CD14-positive monocyte (primary cell): ENCODE measurements at places on chromosomes 13 and 19. TPM values are rescaled to one million over a fixed set of nuclear protein-coding genes. Genes with fewer than 3 reads are reported as not detected.

Gene SIGLEC10
- 16.6 TPM for polyA plus RNA-seq

Gene ZIM2
- not detected for polyA plus RNA-seq

Gene ZNF69
- 0.98 TPM for polyA plus RNA-seq

Gene FPR1
- polyA plus RNA-seq: 321 and 372 TPM in 2 replicates

Gene ZFR2
- not detected for polyA plus RNA-seq

Gene CYP2A6
- not detected in 2 replicates for polyA plus RNA-seq

Gene PCDH17
- polyA plus RNA-seq: not detected

DNA sequence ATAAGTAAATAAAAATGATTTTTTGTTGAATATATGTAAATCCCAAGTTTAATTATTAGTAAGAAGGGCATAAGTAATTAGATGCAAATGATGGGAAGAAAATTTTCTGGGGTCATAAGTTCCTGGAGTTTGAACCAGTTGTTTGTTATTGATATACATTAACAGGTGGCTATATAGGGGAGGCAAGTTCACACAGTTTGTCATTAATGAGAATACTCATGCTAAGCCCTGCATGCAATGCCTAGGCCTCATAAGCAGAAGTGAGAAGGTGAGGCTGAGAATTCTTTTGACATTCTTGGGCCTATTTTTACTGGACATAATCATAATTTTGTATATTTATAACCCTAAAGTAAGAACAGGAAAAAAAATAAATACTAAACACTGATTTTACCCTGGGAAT lies 1210.7 kb upstream of the PCDH9 start:
- no peak for DNase-seq
- no peaks in the 10 kb centered on the region for H3K36me3 ChIP-seq
- no peak overlapping the region for H3K27ac ChIP-seq
- no peak overlapping the region for H3K4me3 ChIP-seq

GRCh38 chr19:56972291-56972841 lies 131.8 kb upstream of the PEG3 start:
- no peaks in the 10 kb centered on the region for H3K36me3 ChIP-seq
- no peaks in the 10 kb centered on the region for H3K4me1 ChIP-seq
- no peak for DNase-seq

DNA sequence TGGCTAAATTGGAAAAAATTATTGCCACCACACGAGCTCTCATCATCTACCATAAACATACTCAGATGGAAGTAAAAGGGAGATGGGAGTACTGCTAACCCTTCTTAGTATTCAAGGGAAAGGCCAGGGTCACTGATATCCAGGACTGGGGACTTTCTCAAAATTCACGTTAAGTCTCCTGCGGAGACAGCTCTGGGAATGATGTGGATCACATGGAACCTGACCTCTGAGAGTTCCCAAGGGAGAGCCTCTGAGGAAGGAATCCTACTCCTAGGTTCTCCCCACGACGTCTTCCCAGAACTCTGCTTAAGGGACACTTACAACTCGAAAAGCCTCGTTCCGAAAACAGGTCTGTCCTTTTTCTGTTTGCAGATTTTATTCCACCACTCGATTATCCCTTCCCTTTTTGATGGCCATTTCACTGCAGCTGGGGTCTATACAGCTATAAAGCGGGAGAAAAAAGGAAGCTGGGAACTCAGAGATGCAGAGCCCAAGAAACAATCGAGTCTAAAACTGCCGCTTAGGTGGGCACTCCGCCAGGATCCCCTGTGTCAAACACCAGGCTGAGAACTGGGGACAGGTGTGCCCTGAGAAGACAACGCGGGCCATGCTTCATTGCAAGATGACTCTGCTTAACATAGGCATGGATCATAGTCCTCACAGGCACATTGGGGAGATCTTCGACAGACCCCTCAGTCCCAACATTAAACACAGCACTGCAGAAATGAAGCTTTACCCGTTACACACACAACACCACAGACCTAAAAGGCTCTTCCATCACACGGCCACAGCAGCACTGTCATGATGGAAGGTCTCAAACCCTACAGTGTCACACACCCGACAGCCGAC lies 823 bp upstream of the ZNF567 start:
- H3K27ac ChIP-seq: peak overlapping the region; percentile 77
- no peaks in the 10 kb centered on the region for H3K27me3 ChIP-seq
- H3K36me3 ChIP-seq: peaks cover 41% of the 10 kb centered on the region
- H3K4me1 ChIP-seq: peaks cover 23% of the 10 kb centered on the region
- H3K4me3 ChIP-seq: peak overlapping the region; percentile 63
- no peak for DNase-seq

- H3K27ac ChIP-seq: no peak overlapping the region
- no peaks in the 10 kb centered on the region for H3K36me3 ChIP-seq
- no peak overlapping the region for H3K4me3 ChIP-seq
- no peaks in the 10 kb centered on the region for H3K4me1 ChIP-seq
- H3K27me3 ChIP-seq: no peaks in the 10 kb centered on the region
Measured at GRCh38 chr13:110478405-110479214, 82.9 kb downstream of the RAB20 start.

GRCh38 chr13:93771227-93771626 lies 544.6 kb downstream of the GPC6 start:
- no peak overlapping the region for H3K27ac ChIP-seq
- no peak overlapping the region for H3K4me3 ChIP-seq
- H3K4me1 ChIP-seq: no peaks in the 10 kb centered on the region
- no peaks in the 10 kb centered on the region for H3K36me3 ChIP-seq
- DNase-seq: no peak

DNA sequence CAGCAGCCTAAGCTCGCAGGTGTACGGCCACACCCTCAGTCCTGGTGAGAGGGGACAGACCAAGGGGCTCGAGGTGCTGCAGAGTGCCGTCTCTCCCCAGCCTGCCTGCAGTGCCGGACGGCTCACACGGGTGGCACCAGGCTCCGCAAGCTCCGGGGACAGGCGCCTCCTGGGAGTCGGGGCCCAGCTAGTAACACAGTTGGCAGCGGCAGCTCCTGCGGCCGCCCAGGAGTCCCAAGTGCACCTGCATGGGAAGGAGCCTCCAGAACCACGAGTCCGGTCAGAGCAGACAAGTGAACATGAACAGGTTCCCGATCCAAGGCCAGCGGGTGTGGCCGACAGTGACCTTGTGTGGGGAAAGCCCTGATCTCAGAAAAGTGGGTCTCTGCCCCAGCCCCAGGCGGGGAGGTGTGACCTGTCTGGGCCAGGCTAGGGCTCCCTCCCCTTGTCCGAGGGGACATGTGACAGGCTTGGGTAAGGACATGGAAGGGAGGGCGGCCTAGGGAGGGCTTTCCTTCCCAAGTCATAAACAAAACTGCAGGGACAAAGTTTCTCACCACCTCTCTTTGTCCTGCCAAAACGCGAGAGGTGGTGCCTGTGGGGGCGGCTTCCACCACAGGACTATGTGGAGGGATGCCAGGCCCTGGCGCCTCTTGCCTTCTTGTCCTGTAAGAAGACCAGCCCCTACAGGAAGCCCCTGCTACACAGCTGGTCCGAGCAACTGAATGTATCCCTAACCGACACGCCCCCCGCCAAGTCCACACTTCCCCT lies 46.5 kb downstream of the MLLT1 start:
- no peak for DNase-seq
- H3K27ac ChIP-seq: peak overlapping the region; percentile 73
- peaks cover 13% of the 10 kb centered on the region for H3K36me3 ChIP-seq
- peaks cover 33% of the 10 kb centered on the region for H3K4me1 ChIP-seq
- H3K27me3 ChIP-seq: no peaks in the 10 kb centered on the region

DNA sequence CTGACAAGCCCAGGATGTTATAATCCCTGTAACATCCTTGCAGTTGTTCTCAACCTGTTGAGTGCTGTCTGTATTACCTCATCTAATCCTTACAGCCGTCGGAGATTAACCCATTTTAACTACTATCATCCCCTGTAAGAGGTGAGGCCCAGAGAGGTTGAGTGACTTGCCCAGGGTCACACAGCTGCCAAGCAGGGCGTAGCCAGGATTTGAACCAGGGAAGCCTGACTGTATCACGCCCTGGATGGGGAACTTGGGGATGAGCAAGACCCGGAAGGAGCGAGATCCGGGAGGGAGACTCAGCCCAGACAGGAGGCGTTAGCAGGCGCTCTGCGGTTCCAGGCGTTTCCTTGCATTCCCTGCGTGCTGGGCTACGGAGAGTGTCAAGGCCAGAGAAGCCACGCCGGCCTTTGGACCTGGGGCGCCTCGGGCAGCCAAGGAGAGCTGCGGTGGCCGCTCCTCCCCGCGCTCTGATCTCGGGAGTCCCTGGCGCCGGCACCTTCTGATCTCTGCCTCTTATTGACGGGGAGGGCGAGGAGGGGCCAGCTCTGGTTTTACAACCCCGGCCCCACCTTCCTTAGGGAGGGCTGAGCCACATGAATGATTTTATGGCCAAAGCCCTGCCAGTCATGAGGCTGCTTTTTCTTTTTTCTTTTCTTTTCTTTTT lies 6.2 kb downstream of the SULT2B1 start:
- no peaks in the 10 kb centered on the region for H3K36me3 ChIP-seq
- peak; percentile 46 for DNase-seq
- no peak overlapping the region for H3K27ac ChIP-seq
- peaks cover 9% of the 10 kb centered on the region for H3K4me1 ChIP-seq

DNA sequence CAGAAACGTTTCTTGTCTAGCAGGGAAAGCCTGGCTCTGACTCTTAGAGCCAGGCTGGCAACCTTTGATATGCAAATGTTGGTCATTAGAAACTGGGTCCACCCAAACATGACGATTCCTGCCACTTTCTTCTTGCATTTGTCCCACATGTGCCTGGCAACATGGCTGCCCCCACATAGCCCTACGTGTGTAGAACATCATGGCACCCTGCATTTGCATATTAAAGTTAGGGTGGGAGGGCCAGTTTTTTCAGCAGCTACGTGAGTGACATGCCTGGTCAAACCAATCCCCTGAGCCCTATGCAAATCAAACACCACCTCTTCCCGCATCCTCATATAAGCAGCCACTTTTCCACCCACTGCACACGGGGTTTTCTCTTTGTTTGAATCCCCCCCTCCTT lies 95.0 kb downstream of the LIG4 start:
- H3K27ac ChIP-seq: no peak overlapping the region
- H3K36me3 ChIP-seq: no peaks in the 10 kb centered on the region
- no peaks in the 10 kb centered on the region for H3K4me1 ChIP-seq
- no peaks in the 10 kb centered on the region for H3K27me3 ChIP-seq

- no peaks in the 10 kb centered on the region for H3K27me3 ChIP-seq
- H3K36me3 ChIP-seq: peaks cover 4% of the 10 kb centered on the region
- DNase-seq: no peak
- peaks cover 22% of the 10 kb centered on the region for H3K4me1 ChIP-seq
- no peak overlapping the region for H3K27ac ChIP-seq
Measured at GRCh38 chr13:52447815-52448552, 2.5 kb downstream of the VPS36 start.

DNA sequence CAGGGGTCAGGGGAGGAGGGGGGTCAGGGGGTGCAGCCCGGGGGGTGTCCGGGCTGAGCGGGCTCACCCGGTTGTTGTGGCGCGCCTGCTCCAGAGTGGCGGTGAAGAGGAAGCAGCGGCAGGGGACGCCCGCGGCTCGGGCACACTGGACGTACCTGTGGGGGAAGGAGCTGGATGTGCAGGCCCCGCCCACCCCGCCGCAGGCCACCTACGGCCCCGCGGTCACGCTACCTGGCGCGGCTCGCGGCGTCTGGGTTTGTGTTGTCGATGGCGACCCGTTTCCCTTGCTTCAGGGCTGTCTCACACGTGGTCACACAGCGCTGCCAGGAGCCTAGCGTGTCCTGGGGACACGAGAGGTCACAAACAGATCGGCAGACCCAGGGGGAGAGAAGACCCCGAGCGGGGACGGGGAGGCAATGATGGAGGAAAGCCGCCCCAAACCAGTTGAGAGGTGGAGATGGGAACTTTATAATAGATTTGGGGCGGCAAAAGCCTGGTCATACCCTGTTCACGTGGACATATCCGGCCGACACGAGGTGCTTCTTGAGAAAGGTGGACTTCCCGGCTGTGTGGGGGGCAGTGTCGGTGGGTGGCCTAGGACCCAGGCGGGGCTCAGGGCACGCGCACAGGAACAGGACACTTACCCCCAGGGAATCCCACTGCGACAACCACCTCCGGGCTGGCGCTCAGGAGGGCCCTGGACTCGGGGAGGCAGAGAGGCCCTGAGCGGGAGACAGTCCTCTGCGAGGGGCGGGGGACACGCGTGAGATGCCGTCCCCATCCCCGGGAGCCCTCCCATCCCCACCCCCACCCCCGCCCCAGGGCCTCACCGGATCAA lies 5.6 kb downstream of the PNKP start:
- H3K4me1 ChIP-seq: peaks cover 20% of the 10 kb centered on the region
- no peak overlapping the region for H3K4me3 ChIP-seq
- H3K27ac ChIP-seq: no peak overlapping the region
- peaks cover 54% of the 10 kb centered on the region for H3K36me3 ChIP-seq
- DNase-seq: no peak

DNA sequence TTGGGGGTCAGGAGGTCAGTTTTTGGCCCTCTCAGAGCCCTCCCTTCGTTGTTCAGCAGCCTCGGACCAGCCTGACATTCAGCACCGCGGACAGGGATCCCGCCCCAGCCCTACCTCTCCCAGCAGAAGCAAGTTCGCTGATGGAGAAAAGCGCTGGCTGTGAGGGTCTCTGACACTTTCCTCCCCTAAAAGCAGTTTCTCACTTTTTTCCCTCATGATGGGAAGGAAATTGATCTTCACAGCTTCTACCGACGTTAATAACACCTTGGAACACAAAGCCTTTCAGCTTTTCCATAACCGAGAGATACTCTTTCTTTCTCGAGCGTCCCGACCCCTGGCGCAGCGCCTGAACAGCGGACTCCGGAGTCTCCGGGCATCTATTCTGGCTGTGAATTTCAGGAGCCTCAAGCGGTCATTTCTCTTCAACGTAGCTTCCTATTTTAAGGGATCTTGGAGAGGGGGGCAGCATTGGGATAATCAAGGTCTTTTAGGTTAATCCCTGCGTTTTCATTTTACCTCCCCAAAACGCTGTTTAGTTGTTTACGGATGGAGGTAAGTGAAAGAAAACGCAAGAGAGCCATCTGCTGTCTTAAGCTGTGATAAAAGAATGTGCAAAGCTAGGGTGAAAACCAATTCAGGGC lies 467.2 kb downstream of the ITGBL1 start:
- H3K27ac ChIP-seq: no peak overlapping the region
- no peaks in the 10 kb centered on the region for H3K4me1 ChIP-seq
- peaks cover 33% of the 10 kb centered on the region for H3K27me3 ChIP-seq

DNA sequence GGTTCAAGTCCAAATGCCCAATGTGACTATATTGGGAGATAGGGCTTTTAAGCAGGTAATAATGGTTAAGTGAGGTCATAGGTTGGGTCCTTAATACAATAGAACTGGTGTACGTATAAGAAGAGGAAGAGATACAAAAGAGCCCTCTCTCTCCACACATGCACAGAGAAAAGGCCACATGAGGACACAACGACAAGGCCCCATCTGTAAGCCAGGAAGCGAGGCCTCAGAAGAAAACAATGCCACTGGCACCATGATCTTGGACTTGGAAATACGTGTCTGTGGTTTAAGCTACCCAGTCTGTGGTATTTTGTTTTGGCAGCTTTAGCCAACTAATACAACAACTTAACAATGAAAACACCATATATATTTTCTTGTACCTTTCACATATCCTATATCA lies 23.4 kb upstream of the RFC3 start:
- no peak overlapping the region for H3K27ac ChIP-seq
- H3K36me3 ChIP-seq: no peaks in the 10 kb centered on the region
- DNase-seq: no peak
- no peaks in the 10 kb centered on the region for H3K27me3 ChIP-seq
- no peak overlapping the region for H3K4me3 ChIP-seq

- DNase-seq: no peak
- H3K27me3 ChIP-seq: no peaks in the 10 kb centered on the region
- no peaks in the 10 kb centered on the region for H3K36me3 ChIP-seq
- H3K4me3 ChIP-seq: no peak overlapping the region
- no peak overlapping the region for H3K27ac ChIP-seq
- no peaks in the 10 kb centered on the region for H3K4me1 ChIP-seq
Measured at GRCh38 chr13:107322228-107322627, 754.3 kb upstream of the ARGLU1 start.

GRCh38 chr19:44846455-44847143 lies 502 bp downstream of the NECTIN2 start:
- H3K36me3 ChIP-seq: no peaks in the 10 kb centered on the region
- H3K4me1 ChIP-seq: peaks cover 45% of the 10 kb centered on the region
- H3K27me3 ChIP-seq: no peaks in the 10 kb centered on the region
- peak; percentile 17 for DNase-seq
- peak overlapping the region; percentile 80 for H3K27ac ChIP-seq
- peak overlapping the region; percentile 47 for H3K4me3 ChIP-seq
